ENCODE measurements at places on chromosomes 2 and 18. TPM values are rescaled to one million over a fixed set of nuclear protein-coding genes. Genes with fewer than 3 reads are reported as not detected.

DNA sequence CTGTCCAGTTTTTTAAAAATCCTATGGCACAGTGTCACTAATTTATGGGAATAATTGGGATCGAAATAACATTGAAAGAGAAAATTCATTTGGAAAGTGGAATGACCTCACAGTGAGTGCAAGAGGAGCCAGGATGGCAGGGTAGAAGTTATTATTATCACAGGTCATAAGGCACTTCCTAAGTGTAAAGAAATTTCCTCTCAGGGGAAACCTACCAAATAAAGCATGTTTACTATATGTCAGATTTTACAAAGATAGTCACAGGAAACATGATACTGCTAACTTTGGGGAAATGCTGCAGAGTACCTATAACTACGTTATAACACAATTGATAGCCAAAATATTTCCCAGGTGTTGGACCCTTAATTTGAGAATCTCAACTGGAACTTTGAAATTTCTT lies 226.3 kb upstream of the SMAD7 start:
- no peak for DNase-seq

- no peak for DNase-seq
Observed at GRCh38 chr2:9984871-9985480, 33.5 kb downstream of the GRHL1 start.

The LRRFIP1 gene
- 207 TPM for total RNA-seq

The TEKT4 gene
- not detected for total RNA-seq
